Skin of body (tissue), 3 donors: ENCODE measurements at places on chromosomes 11 and 22.

DNA sequence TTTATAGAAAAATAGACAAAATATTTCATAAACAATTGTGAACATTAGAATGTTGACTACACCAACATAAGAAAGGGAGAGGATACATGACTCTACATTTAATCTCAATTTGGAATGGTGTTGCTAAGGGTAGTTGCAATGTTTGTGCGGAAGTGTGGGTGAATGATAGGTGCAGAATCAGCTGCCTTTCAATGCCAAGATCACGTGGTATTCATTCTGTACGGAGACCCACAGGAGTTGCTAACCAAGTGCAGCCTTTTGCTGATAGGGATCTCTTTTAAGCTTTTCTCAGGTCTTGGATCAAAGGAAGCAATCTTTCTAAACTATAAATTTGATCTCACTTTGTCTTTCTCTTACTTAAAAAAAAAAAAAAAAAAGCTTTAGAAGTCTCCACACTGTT lies 29.8 kb upstream of the CTSC start:
- no peak for DNase-seq

DNA sequence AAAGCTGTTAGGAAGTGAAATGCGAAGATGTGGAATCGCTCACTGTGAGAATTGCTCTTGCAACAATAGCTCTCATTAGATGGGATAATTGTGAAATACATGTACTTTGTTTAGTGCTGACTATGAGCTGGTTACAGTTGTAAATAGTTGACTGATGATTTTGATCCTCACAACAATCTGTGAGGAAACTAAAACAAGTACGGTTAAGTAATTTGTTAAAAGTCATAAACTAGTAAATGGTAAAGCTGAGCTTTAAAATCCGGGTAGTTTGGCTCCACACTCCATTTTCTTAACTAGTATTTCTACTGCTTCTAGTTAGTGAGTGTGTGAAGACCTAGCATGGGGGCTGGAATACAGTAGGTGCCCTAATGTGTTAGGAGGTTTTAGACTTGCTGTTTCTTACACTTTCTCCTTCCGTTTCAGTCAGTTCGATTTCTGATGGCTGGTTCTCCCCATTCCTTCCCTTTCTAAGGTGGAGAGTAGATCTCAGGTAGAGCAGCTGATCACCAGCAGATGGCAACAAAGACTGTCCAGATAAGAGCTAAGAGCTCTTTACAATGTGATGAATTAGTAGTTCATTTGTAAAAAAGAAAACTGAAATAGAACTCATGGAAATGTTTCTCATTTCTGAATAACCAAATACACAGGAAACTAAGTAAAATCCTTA lies 16.3 kb upstream of the CYP2R1 start:
- no peak for DNase-seq

DNA sequence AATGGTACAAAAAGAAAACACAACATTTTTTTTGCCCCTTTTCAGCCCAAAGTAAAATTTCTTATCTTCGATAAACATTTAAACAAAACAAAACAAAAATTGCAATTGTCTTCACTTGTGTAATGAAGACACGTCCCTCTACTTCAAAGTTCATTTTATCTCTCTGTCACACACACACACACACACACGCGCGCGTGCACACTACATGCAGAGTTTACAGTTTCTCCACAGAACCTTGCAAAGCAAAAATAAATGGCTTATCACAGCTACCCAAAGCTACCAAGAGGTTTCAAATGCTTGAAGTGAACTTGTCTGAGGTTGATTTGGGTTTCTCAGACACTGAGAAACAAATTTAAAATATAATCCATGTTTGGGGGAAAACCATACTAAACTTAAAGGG lies 72.3 kb downstream of the ETS1 start:
- no peak for DNase-seq

GRCh38 chr22:25775531-25775930 lies 33.5 kb downstream of the MYO18B start:
- no peak for DNase-seq

DNA sequence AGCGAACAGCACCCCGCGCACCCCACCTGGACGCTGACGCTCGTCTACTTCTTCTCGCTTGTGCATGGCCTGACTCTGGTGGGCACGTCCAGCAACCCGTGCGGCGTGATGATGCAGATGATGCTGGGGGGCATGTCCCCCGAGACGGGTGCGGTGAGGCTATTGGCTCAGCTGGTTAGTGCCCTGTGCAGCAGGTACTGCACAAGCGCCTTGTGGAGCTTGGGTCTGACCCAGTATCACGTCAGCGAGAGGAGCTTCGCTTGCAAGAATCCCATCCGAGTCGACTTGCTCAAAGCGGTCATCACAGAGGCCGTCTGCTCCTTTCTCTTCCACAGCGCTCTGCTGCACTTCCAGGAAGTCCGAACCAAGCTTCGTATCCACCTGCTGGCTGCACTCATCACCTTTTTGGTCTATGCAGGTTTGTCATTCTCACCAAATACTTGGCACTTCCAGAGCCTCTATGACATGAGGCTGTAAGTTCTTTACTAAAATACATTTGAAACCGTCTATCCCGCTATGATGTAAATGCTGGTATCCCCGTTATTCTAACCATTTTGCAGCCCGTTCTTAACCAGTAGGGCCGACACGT lies 535 bp downstream of the AQP11 start:
- DNase-seq: no peak
